ENCODE measurements at places on chromosomes 7 and 10. TPM values are rescaled to one million over a fixed set of nuclear protein-coding genes. Genes with fewer than 3 reads are reported as not detected.

GRCh38 chr10:8182806-8183205 lies 128.3 kb downstream of the GATA3 start:
- peaks cover 5% of the 10 kb centered on the region for H3K27me3 ChIP-seq
- H3K36me3 ChIP-seq, result no peaks in the 10 kb centered on the region
- no peak overlapping the region for H3K4me3 ChIP-seq
- no peaks in the 10 kb centered on the region for H3K4me1 ChIP-seq
- no peak overlapping the region for H3K27ac ChIP-seq

The VAX1 gene
- total RNA-seq, result not detected

DNA sequence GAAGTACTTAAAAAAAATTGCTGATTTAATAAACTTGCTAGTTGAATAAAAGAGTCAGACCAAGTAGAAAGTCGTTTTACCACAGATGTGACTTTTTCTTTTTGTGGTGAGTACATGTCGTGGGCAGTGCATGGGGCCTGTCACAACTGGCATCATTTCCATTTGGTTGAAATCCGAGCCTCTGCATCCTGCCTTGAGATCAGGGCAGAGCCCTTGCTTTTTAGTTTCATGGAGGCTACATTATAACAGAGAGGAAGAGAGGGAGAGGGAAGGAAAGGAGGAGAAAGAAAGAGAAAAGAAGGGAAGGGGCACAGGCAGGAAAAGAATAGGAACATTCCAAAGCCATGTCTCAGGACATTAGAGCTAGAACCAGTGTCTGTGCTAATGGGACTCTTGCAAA lies 20.4 kb upstream of the INSYN2A start:
- H3K4me1 ChIP-seq, result peaks cover 14% of the 10 kb centered on the region
- peaks cover 5% of the 10 kb centered on the region for H3K36me3 ChIP-seq
- H3K27me3 ChIP-seq, result no peaks in the 10 kb centered on the region

GRCh38 chr7:50664937-50665336 lies 99.7 kb upstream of the DDC start:
- no peak overlapping the region for H3K4me3 ChIP-seq
- peaks cover 69% of the 10 kb centered on the region for H3K4me1 ChIP-seq

DNA sequence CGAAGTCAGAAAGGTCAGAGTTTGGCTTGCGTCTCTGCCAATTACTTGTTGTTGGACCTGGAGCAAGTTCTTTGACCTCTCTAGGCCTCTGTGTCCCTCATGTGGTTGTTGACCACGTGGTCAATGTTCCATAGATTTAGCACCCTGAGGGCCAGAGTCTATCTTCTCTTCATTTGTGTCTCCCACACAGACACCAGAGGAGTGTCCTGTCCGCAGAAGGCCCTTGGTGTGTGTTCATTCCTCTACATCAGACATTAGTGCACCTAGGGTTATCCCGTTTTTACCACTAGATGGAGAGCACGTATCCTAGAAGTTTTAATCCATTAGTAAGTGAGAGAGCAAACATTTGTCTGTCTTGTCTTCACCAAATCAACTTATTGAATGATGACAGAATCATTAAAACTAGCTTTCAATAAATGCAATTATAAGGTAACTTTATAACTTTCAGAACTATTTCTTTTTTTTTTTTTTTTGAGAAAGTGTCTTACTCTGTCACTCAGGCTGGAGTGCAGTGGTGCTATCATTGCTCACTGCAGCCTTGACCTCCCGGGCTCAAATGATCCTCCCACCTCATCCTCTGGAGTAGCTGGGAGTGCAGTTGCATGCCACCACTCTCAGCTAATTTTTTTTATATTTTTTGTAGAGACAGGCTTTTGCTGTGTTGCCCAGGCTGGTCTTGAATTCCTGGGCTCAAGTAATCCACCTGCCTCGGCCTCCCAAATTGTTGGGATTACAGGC lies 122.5 kb upstream of the ANKRD1 start:
- no peak overlapping the region for H3K27ac ChIP-seq
- peaks cover 9% of the 10 kb centered on the region for H3K4me1 ChIP-seq
- no peak overlapping the region for H3K4me3 ChIP-seq
- H3K27me3 ChIP-seq, result peaks cover 3% of the 10 kb centered on the region
- no peaks in the 10 kb centered on the region for H3K36me3 ChIP-seq

DNA sequence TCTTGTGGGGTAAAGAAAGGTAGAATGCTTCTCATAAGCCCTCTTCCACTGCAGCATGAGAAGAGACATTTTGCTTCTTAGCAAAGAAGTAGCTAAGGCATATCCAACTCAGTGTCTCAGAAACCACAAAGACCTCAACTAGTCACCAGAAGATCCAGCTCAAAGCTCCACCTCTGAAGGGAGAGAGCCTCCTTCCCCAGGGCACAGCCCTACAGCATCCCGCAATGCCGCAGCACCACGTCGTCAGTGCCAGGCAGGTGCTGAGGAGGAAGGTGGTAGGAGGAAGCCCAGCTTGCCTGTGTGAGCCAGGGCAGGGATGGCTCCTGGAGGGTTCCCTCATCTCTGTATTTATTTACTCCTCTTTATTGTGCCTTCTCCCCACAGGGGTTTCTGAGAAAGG lies 385.6 kb upstream of the NPVF start:
- no peak for DNase-seq
- H3K4me1 ChIP-seq, result peaks cover 82% of the 10 kb centered on the region
- no peak overlapping the region for H3K4me3 ChIP-seq
- H3K27me3 ChIP-seq, result no peaks in the 10 kb centered on the region
- H3K27ac ChIP-seq, result peak overlapping the region; percentile 79

DNA sequence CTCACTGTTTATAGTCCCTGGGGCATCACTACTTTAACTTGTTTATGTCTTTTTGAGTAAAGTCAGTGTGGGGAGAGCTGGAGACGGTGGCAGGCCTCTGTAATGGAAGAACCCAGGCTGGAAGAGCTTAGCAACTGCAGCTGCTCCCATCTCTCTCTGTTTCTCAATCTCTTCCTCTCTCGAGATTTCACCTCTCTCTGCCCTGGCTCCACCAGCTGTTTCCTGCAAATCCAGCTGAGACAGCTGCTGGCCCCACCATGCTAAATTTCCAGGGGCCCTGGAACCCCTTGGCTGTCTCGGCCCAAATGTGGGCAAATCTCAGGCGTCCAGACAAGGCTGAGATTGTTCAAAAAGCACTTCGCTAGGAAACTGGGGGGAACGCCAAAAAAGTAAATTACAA lies 25.8 kb upstream of the SLF2 start:
- no peak for DNase-seq
- H3K27ac ChIP-seq, result no peak overlapping the region
- no peak overlapping the region for H3K4me3 ChIP-seq
- H3K27me3 ChIP-seq, result peaks cover 10% of the 10 kb centered on the region
- no peaks in the 10 kb centered on the region for H3K36me3 ChIP-seq

The SPDYE8 gene
- not detected for total RNA-seq

The LRRC18 gene
- not detected for total RNA-seq

- DNase-seq, result no peak
- H3K27me3 ChIP-seq, result peaks cover 10% of the 10 kb centered on the region
- H3K27ac ChIP-seq, result no peak overlapping the region
- no peaks in the 10 kb centered on the region for H3K4me1 ChIP-seq
- H3K36me3 ChIP-seq, result no peaks in the 10 kb centered on the region
Observed at GRCh38 chr7:140966561-140967233, 42.0 kb upstream of the BRAF start.

DNA sequence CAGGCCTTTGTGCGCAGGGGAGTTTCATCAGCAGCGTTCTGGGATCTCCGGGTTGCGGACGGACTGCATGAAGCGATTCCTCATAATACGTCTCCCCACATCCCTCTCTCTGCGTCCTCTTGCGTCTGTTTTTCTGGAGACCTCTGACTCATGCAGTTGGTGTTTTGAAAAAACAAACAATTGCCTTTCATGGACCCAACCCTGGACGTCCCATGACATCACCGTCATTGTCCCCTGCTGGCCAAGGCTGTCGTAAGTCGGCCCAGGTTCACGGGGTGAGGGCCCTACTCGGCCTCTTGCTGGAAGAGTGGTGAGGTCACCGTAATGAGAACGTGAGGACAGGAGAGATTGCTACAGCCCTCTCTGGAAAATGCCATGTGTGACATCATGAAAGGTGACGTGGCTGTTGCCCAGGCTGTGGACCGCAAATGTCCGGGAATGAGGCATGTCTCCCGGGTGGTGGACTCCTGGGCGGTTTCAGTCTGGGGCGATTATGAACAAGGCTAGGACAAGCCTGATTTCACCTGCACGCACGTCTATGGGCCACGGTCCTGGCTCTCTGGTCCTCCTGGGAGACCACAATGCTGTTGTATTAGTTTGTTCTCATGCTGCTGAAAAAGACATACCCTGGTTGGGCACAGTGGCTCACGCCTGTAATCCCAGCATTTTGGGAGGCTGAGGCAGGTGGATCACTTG lies 9.8 kb upstream of the MAFK start:
- no peaks in the 10 kb centered on the region for H3K27me3 ChIP-seq
- DNase-seq, result no peak
- no peak overlapping the region for H3K27ac ChIP-seq
- H3K4me3 ChIP-seq, result no peak overlapping the region
- peaks cover 3% of the 10 kb centered on the region for H3K36me3 ChIP-seq

GRCh38 chr7:71539615-71540014 lies 407.7 kb downstream of the GALNT17 start:
- no peak for DNase-seq
- peaks cover 17% of the 10 kb centered on the region for H3K4me1 ChIP-seq
- H3K27me3 ChIP-seq, result no peaks in the 10 kb centered on the region
- H3K36me3 ChIP-seq, result peaks cover 2% of the 10 kb centered on the region
- no peak overlapping the region for H3K4me3 ChIP-seq

GRCh38 chr10:61448841-61449600 lies 4.2 kb downstream of the TMEM26 start:
- H3K4me3 ChIP-seq, result no peak overlapping the region
- DNase-seq, result no peak
- H3K27me3 ChIP-seq, result peaks cover 4% of the 10 kb centered on the region
- H3K36me3 ChIP-seq, result no peaks in the 10 kb centered on the region
- H3K27ac ChIP-seq, result no peak overlapping the region

The IKZF1 gene
- total RNA-seq, result not detected

The TMEM248 gene
- 83.0 TPM for total RNA-seq

GRCh38 chr10:128929131-128929530 lies 537.9 kb upstream of the MGMT start:
- H3K4me1 ChIP-seq, result no peaks in the 10 kb centered on the region
- H3K27ac ChIP-seq, result no peak overlapping the region
- H3K36me3 ChIP-seq, result no peaks in the 10 kb centered on the region
- no peak overlapping the region for H3K4me3 ChIP-seq
- DNase-seq, result no peak

The FAM13C gene
- total RNA-seq, result 5.9 TPM

The FAM171A1 gene
- total RNA-seq, result 40.9 TPM

DNA sequence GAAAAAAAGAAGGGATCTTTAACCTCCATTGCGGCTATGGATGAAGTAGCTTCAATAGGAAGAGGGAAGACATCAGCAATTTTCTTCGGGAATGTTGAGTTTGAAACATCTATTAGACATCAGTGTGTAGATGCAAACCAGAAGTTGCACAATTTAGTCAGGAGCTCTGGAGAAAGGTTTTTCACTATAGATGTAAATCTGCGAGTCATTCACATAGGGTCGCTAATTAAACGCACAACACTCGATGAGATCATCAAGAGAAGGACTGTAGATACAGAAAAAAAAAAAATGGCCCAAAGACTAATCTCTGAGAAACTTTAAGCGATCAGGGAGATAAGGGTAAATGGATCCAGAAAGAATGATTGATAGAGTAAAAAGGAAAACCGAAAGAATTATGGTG lies 61.7 kb upstream of the TES start:
- no peak for DNase-seq
- H3K27me3 ChIP-seq, result no peaks in the 10 kb centered on the region
- no peak overlapping the region for H3K4me3 ChIP-seq
- no peaks in the 10 kb centered on the region for H3K36me3 ChIP-seq
- no peak overlapping the region for H3K27ac ChIP-seq

The TMEM196 gene
- total RNA-seq, result not detected

The ITGB8 gene
- 1.3 TPM for total RNA-seq

The NT5C2 gene
- total RNA-seq, result 78.7 TPM

The GIMAP8 gene
- not detected for total RNA-seq

The DNAJC30 gene
- total RNA-seq, result 10.2 TPM

DNA sequence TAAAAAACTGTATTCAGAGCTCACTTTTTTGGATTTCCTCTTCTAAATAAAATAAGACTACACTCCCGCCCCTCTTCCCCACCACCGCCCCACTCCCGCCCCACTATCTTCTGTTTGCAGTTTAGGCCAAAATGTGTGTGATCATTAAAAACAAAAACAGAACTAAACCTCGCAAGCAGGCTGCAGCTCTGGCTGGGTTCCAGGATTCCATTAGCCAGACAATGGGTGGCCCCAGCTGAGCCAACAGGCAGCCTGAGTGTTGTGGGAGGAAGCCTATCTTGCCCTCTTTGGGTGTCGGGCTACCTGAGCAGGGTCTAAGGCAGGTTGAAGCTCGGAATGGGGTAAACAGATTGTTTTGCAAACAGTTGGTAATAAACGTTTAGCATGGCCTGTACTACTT lies 41.7 kb downstream of the ARL4A start:
- H3K27me3 ChIP-seq, result no peaks in the 10 kb centered on the region
- H3K36me3 ChIP-seq, result no peaks in the 10 kb centered on the region
- no peak overlapping the region for H3K4me3 ChIP-seq
- no peak for DNase-seq
- H3K4me1 ChIP-seq, result peaks cover 54% of the 10 kb centered on the region

DNA sequence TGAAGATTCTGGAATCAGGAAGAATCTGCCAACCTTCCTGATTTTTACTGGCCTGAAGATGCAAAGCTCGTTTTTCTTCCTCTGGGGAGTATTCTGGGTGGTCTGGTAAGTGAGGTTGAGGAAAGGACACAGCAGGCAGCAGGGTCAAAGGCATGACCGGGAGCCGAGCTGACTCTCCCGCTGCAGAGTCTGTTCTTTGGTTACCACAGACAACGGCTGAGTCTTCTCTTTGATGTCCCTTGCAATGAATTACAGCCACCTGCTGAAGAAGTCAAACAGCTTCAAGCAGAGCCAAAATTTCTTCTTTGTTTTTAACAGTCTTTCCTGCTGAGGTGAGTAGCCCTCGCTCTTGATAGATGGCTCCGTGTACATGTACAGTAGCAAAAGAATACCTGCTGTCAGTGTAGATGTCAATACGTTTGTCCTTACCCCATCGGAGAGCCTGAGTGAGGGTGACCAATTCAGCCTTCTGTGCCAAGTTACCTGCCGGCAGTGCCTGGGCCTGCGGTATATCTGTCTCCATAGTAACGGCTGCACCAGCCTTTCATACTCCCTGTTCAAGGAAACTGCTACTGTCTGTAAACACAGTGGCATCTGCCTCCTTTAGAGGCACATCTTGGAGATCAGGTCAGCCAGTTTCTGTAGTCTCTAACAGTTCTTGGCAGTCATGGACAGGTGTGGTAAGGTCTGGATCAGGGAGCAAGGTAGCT lies 76.4 kb downstream of the PRR15 start:
- no peaks in the 10 kb centered on the region for H3K27me3 ChIP-seq
- no peak for DNase-seq
- H3K27ac ChIP-seq, result no peak overlapping the region
- H3K36me3 ChIP-seq, result peaks cover 2% of the 10 kb centered on the region
- H3K4me1 ChIP-seq, result peaks cover 18% of the 10 kb centered on the region

DNA sequence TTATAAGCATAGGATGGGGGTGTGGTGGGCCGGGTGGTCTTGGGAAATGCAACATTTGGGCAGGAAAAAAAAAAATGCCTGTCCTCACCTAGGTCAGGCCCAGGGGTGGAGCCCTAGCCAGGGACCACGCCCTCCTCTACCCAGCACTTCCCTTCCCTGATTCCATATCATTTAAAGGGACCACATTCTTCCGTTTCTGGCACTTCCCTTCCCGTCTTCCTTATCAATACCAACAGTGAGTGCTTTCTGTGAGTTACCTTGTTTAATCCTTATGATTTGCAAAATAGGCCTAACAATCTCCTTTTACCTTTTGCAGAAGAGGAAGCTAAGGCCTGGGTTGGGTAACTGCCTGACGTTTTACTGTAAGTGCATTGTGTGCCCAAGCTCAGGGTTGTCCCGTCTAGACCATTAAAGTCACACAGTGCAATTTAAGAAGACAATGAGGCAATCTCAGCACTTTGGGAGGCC lies 16.7 kb upstream of the C10orf95 start:
- DNase-seq, result no peak
- no peaks in the 10 kb centered on the region for H3K27me3 ChIP-seq
- H3K36me3 ChIP-seq, result no peaks in the 10 kb centered on the region
- H3K4me3 ChIP-seq, result no peak overlapping the region
- no peak overlapping the region for H3K27ac ChIP-seq

All from chondrocyte (in vitro differentiated cells).